IPS DF 6.9 (cell line): ENCODE measurements at places on chromosomes 4 and X.
A peak's percentile ranks its signal among the peaks of the same experiment; 100 is the strongest.

GRCh38 chr4:183360161-183360919, 38.1 kb upstream of the CLDN24 start:
- DNase-seq = no peak
- no peaks in the 10 kb centered on the region; the same call in 1 of the 2 replicates for H3K4me1 ChIP-seq
- no peak overlapping the region for H3K4me3 ChIP-seq
- no peaks in the 10 kb centered on the region for H3K27me3 ChIP-seq
- H3K36me3 ChIP-seq = no peaks in the 10 kb centered on the region

DNA sequence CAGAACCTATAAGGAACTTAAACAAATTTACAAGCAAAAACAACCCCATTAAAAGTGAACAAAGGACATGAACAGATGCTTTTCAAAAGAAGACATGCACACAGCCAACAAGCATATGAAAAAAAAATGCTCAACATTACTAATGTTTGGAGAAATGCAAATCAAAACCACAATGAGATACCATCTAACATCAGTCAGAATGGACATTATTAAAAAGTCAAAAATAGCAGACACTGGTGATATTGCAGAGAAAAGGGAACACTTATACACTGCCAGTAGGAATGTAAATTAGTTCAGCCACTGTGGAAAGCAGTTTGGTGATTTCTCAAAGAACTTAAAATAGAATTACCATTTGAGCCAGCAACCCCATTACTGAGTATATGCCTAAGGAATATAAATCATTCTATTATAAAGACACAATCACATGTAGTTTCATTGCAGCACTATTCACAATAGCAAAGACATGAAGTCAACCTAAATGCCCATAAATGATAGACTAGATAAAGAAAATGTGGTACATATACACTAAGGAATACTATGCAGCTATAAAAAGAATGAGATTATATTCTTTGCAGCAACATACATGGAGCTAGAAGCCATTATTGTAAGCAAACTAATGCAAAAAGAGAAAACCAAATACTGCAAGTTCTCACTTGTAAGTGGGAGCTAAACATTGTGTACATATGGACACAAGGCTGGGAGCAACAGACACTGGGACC, 1509.4 kb downstream of the TECRL start:
- DNase-seq = no peak
- H3K36me3 ChIP-seq = no peaks in the 10 kb centered on the region
- H3K27ac ChIP-seq = no peak overlapping the region

DNA sequence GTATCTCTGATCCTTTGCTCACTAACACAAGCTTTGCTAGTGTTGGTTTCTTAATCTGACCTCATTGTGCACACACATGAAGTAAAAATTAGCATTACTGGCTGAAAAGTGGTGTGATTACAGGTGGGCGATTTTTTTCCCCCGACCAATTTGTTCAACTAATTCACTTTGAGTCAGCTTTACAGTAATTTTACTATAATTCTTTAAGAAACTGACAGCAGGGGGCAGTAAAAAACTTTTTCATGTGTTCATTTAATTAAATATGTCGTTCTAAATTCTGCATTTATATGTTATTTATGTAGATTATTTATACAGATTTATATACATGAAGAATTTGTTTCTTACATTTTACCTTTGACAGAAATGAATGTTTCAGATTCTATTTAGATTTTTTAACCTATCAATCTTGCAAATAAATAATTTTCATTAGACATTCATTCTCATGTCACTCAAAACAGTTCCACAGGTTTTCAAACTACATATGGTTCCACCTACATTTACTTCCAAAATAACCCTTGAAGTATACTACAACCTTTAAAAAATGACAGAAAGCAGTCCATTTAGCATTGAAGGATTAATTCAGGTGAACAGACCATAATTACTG, 17.5 kb downstream of the PALLD start:
- H3K4me1 ChIP-seq = no peaks in the 10 kb centered on the region
- H3K4me3 ChIP-seq = no peak overlapping the region
- DNase-seq = no peak
- no peaks in the 10 kb centered on the region for H3K27me3 ChIP-seq
- H3K36me3 ChIP-seq = no peaks in the 10 kb centered on the region
- H3K27ac ChIP-seq = no peak overlapping the region

DNA sequence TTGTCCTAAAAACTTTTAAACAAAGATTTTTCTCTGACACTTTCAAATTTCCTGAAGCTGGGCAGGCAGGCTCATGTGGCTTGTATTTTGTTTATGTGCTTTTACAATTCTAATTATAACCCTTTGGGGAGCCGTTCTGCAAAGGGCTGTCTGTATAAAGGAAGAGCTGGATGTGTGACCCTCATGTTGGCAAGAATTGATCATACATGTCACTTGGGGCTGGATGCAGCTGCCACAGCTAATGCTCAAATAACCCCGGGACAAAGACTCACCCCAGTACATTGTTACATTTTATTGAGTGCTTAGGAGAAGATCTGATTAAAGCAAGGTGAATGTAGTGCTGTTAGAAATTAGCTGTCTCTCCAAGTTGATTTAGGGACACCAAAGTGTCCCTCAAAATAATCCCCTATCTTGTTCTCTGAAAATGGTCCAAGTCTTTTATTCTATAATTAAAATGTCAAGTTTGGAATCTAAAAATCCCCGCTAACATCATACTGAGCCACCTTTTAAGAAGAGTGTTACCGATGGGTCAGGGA, 13.0 kb upstream of the DAPP1 start:
- H3K4me3 ChIP-seq = no peak overlapping the region
- no peaks in the 10 kb centered on the region for H3K27me3 ChIP-seq
- H3K36me3 ChIP-seq = no peaks in the 10 kb centered on the region
- H3K27ac ChIP-seq = no peak overlapping the region
- no peaks in the 10 kb centered on the region for H3K4me1 ChIP-seq
- no peak for DNase-seq

GRCh38 chr4:113064244-113064643, 14.8 kb downstream of the ANK2 start:
- peak; percentile 94 for DNase-seq
- no peaks in the 10 kb centered on the region for H3K36me3 ChIP-seq
- no peak overlapping the region for H3K4me3 ChIP-seq
- no peak overlapping the region for H3K27ac ChIP-seq

GRCh38 chr4:4383085-4383484, 3.8 kb upstream of the NSG1 start:
- H3K27me3 ChIP-seq = peaks cover 7% of the 10 kb centered on the region; the same call in 1 of the 2 replicates
- no peaks in the 10 kb centered on the region for H3K36me3 ChIP-seq
- H3K27ac ChIP-seq = no peak overlapping the region
- H3K4me1 ChIP-seq = peaks cover 10% of the 10 kb centered on the region
- DNase-seq = no peak
- no peak overlapping the region for H3K4me3 ChIP-seq

DNA sequence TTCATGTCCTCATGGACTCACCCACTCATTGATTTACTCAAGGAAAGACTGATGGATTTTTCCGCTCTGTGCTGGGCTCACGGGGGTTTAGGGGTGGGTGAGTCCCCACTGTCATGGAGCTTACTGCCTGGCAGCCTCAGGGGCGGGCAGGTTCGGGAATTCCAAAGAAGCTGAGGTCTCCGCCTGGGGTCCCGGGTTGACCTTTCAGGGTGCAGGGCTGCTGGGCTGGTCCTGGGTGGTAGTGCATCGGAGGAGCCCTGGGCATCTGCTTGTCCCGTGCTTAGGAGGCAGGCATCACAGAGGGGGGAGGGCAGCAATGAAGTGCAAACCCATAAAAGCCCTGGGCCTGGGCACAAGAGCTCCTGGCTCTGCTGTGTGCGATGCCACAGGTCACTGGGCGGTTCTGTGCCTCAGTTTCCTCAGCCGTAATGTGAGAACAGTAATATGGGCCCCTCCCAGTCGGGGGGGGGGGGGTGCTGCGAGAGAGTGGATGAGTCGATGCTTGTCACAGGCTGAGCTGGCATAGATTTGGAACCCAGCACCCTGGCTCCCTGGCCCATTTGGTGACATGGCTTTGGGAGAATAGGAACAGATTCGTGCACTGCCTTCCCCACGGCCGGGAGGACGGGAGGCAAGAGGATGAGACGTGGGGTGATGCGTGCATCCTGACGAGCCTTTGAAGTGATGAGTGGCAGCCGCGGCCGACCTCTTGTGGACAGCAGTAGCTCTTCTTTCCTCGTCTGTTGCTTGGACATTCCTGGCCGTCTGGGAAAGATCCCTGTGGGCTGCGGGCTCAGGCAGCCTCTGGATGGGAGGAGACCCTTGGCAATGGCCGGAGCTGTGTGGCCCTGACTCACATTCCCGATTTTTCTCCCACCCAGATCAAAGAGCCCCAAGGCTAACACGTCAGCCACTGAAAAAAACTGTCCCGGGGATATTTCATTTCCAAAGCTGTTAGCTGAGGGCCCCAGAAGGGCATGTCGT, 42.0 kb downstream of the PSAPL1 start:
- H3K36me3 ChIP-seq = no peaks in the 10 kb centered on the region
- DNase-seq = no peak
- no peaks in the 10 kb centered on the region for H3K4me1 ChIP-seq
- no peak overlapping the region for H3K27ac ChIP-seq
- H3K4me3 ChIP-seq = no peak overlapping the region

GRCh38 chrX:20067709-20068561, 48.8 kb downstream of the MAP7D2 start:
- no peaks in the 10 kb centered on the region for H3K36me3 ChIP-seq
- H3K4me3 ChIP-seq = no peak overlapping the region
- no peak for DNase-seq
- H3K27me3 ChIP-seq = no peaks in the 10 kb centered on the region
- H3K27ac ChIP-seq = no peak overlapping the region
